Adrenal gland (tissue), 19 donors: ENCODE measurements at places on chromosomes 1 and 21.
A peak's percentile ranks its signal among the peaks of the same experiment; 100 is the strongest.

DNA sequence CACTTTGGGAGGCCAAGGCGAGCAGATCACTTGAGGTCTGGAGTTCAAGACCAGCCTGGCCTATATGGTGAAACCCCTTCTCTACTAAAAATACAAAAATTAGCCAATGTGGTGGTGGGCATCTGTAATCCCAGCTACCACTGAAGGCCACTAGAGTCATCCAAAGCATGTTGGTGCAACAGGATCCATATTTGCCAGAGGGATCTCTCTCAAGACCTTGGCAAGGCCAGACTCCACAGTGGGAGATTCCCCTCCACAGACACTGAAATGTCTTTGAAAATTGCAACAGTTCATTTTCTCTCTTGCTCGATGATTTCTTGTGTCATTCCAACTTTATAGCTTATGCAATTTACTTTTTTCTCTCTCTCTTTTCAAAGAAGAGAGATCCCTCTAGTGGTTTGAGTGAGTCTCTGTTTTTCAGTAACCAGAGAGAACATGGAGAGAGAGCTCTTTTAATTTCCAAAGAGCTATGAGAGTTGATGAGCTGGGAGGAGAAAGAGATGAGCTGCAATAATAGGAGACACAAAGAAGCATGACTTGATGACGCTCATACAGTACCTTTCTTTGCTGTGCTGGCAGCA, 176.8 kb upstream of the USP25 start:
- no peak for DNase-seq

DNA sequence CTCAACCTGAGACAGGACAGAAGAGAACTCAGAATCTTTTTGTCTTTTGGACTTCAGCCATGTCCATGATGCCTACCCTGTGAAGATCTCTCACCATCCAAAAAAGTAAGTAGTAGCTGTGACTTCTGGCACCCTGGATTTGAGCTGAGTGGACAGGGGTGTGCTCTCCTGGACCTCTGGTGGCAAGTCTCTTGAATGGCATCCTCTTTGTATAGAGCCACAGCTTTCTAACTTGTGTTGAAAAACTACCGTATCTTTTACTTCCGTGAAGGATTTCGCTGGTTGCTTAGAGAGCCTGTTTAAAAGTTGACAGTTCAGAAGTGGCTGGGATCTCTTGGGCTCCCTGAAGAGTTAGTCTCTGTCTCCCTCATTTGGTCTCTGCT, 1.8 kb downstream of the MFN2 start:
- DNase-seq, result no peak

DNA sequence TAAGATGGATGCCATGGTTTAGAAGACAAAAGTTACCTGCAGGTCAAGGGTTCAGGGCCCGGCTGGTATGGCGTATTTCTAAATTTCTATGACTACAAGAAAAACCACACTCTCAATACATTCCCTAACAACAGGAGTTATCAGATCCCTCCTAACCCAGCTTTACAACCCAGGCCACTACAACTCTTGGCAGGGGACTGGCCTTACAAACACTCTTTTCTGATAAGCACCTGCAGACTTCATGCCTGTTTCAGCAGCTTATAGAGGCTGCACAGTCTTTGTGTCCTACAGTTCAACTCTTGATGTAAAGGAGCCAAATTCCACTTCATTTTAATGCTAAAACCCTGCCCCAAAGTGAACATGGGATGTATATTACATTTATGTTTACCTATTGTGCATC, 461.4 kb downstream of the SIPA1L2 start:
- DNase-seq, result no peak

- DNase-seq, result no peak
These were observed 5.1 kb downstream of the USP16 start for GRCh38 chr21:29029524-29029923.

DNA sequence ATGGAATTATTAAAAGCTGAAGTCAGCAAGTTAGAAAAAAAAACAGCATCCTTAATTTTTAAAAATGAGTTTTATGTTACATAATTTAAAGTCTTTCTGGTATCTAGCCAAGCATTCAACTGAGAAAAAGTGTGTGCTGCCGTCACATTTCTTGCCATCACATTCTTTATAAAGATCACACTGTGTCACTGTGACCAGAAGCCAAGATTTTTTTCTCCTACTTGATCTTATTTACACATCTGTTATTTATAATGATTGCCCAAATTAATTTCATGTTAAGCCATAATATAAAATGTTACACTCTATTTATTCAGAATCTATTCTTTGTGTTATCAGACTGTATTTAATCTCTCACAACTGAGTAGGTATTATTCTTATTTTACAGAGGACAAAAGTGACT, 1603.7 kb downstream of the PLA2G4A start:
- DNase-seq, result no peak

- DNase-seq, result no peak
These were observed 237.5 kb downstream of the HMCN1 start for GRCh38 chr1:185971688-185972087.

- peak; percentile 42 for DNase-seq
These were observed 54.3 kb upstream of the TARBP1 start for GRCh38 chr1:234533034-234533891.

- DNase-seq, result no peak
These were observed 139.3 kb upstream of the IPO9 start for GRCh38 chr1:201689647-201690046.

DNA sequence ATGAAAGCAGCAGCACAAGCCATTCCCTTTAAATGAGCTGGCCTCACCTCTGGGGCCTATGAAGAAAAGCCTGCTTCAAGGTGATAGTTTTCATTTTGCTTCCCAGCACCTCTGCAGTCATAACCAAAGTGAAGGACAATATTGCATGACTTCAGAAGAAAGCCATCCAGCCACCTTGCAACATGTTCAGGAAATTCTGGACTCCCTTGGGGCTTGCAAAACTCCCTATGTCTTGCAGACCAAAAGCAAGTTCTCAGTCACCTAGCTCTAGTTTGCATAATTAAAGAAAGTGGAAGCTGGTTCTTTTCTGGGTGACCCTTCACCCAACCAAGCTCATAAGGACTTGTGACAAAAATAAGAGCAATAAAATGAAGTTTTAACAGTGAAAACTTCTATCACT, 87.6 kb downstream of the GFI1 start:
- no peak for DNase-seq

GRCh38 chr1:168180148-168180524, 1.4 kb downstream of the TIPRL start:
- no peak for DNase-seq

- DNase-seq, result no peak
These were observed 81.0 kb upstream of the LHX8 start for GRCh38 chr1:75053207-75053606.

DNA sequence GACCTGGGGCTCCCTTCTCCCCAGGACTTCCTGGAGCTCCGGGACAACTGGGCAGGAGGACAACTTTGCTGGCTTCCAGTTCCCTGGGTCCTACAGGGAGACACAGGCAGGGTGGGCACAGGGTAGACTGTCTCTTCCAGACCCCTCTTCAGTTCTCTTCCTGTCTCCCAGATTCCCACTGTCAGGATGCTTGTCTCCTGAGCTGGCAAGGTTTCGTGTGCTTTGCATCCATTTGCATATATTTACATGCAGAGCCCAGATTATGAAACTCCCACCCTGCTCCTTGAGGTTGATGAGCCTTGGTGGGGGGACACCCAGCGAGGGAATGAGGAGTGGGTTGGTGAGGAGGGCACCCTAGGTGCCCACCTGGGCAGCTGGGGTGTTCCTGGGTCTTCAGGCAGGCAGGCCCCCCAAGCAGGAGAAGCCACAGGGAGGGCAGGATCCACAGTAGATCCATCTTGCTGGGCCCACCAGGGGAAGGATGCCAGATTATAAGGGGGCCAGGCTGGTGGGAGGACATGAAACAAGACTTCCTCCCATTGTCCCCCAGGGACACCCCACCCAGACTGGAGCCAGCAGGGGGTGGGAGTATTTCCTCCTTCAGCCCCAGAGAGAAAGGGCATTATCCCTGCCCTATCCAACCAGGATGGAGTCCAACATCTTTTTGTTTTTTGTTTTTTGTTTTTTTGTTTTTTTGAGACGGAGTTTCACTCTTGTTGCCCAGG, at the start of gene FCN3:
FCN3 (minus strand) TSS at position 463 of the 725 bp plus-strand sequence; CDS start at position 457, 6 bp downstream.
- DNase-seq, result no peak

GRCh38 chr1:31382379-31382989, 9.6 kb upstream of the FABP3 start:
- DNase-seq, result no peak

DNA sequence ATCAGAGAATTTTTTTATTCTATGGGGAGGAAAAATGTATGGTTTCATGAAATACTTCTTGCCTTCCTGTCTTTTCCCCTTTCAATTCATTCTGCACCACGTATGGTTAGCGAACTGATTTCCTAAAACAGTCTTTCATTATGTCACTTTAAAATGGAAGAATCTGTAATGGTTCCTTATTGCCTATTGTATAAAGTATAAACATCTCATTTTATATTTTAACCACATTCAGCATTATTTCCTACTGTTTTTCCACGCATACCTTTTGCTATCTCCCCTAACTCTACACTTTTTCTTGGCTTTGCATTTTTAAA, 232.3 kb upstream of the B3GALT2 start:
- no peak for DNase-seq

DNA sequence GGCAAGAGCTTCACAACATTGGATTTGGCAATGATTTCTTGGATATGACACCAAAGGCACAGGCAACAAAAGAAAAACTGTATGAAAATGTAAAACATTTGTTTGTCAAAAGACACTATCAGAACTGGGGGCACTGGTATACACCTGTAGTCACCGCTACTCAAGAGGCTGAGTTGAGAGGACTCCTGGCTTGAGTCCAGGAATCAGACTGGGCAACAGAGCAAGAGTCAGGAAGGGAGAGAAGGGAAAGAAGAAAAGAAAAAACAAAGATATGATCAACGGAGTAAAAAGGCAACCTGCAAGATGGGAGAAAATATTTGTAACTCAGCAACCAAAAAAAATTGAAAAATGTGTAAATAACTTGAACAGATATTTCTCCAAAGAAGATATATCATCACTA, 6.0 kb upstream of the TUT4 start:
- DNase-seq, result no peak

DNA sequence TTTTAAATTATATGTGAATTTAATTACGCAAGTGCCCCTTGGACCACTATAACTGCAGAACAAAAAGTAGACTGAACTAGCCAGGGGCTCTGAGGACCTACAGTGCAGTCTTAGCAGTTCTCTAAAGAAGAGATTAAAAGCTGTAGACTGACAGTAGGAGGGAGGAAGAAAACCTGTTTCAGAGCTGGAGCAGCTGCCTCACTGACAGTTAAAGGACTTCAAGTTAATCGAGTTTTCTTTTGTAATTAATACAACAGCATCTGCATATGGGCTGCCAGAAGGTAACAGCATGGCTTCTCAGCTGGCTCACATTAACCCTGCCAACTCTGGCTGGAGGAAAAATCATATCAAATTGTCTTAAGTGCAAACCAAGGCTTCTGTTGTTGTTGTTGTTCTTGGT, 19.9 kb downstream of the DSTYK start:
- no peak for DNase-seq

DNA sequence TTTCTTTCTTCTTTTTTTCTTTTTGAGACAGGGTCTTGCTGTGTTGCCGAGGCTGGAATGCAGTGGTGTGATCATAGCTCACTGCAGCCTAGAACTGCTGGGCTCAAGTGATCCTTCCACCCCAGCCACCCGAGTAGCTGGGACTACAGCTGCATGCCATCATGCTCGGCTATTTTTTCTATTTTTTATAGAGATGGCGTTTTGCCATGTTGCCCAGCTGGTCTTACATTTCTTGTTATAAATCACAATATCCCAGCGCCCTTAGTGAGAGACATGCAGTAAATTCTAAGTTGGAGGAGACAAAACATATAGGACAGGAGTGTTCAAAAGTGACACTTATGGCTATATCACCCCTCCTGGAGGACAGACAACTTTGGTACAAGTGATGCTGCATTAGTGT, 31.3 kb upstream of the ACTN2 start:
- DNase-seq, result no peak

- DNase-seq, result peak; percentile 23
These were observed 94.0 kb upstream of the NGF start for GRCh38 chr1:115432061-115432460.

GRCh38 chr1:49052102-49052501, 275.4 kb upstream of the BEND5 start:
- DNase-seq, result peak; percentile 2

DNA sequence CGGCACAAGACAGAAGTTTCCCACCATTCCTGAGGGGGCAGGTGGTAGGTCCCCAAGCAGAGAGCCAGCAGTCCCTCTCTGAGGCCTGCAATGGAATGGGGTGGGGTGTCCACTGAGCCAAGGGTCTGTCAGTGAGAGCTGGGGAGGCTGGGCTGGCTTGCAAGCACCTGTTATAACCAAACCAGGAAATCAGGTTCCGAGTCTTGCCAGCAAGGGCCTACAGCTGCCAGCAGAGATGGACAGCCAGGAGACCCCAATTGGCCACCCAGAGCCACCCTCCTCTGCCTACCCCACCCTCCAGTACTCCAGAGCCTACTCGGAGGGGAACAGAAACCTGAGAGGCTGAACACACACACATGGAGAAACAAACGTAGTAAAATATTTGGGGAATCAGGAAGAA, 32.2 kb downstream of the PSEN2 start:
- no peak for DNase-seq

DNA sequence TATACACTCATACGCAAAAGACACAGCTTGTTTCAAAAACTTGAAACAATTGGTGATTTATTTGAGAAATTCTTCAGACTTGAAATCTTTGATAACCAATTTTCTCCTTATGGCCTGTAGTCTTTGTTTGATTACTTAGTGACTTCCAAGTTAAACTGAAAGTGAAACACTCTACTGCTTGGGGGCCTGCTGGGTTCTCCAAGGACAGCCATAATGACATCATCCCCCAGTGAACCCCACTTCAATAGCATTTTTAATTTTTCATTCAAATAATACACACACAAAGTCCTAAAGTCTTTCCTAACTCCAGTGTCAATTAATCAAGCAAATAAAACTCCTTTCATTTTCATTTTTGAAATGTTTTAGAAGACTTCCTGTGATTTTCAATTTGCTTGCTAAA, 59.2 kb downstream of the KRTAP19-8 start:
- no peak for DNase-seq

GRCh38 chr1:25774921-25775771, 24.8 kb upstream of the SELENON start:
- DNase-seq, result peak; percentile 67

- no peak for DNase-seq
These were observed 23.4 kb upstream of the TSHB start for GRCh38 chr1:115006191-115006590.

GRCh38 chr1:231027971-231028370, 12.1 kb downstream of the FAM89A start:
- DNase-seq, result no peak

GRCh38 chr1:46187106-46187869, 10.9 kb downstream of the POMGNT1 start:
- DNase-seq, result no peak
